ENCODE measurements at places on chromosomes 1 and 21.

- DNase-seq = no peak
Measured at GRCh38 chr21:39362733-39363132, 13.8 kb upstream of the HMGN1 start.

GRCh38 chr1:205656236-205656635 lies 24.1 kb downstream of the SLC45A3 start:
- no peak for DNase-seq

DNA sequence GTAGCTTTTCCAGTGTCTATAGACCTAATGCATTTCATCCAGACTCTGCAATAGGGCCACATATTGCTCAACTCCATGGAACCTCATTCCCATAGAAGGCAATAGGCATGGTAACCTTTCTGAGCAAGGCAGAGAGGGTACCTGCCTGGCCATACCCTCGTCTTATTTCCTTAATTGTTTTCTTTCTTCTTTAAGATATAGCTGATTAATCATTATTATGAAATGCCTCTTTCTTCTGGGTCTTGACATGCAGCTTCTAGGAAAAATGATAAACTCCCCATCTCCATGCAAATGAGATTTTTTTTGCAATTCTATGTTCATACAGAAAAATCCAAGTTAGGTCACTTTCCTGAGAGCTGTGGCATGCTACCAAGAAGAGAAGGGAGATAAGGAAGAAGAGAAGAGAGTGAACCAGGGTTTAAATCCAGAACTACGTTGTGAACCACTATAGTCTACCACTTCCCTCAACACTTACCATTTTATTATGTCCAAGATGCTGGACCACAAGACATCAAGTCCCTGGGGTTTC lies 33.0 kb upstream of the IL20 start:
- DNase-seq = no peak

GRCh38 chr1:95207223-95207935 lies 26.6 kb upstream of the RWDD3 start:
- no peak for DNase-seq

DNA sequence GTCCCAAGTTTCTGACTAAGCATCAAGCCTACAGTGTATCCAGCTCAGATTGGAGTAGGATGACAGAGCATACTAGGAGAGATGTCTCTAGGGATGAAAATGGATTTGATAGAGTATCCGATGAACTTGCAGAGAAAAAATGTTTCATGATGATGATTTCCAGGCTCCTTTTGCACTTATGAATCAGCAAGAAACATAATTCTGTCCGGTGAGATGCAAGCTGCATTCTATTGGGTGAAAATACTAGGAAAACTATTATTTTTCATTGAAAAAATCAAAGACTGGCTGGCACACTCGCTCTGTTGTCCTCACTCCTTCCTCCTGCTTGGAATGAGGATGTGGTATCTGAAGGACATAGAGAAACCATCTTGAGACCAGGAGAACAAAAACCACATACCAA lies 35.4 kb upstream of the RAB3GAP2 start:
- no peak for DNase-seq

- no peak for DNase-seq
Measured at GRCh38 chr1:174217787-174218574, 58.7 kb downstream of the RABGAP1L start.

DNA sequence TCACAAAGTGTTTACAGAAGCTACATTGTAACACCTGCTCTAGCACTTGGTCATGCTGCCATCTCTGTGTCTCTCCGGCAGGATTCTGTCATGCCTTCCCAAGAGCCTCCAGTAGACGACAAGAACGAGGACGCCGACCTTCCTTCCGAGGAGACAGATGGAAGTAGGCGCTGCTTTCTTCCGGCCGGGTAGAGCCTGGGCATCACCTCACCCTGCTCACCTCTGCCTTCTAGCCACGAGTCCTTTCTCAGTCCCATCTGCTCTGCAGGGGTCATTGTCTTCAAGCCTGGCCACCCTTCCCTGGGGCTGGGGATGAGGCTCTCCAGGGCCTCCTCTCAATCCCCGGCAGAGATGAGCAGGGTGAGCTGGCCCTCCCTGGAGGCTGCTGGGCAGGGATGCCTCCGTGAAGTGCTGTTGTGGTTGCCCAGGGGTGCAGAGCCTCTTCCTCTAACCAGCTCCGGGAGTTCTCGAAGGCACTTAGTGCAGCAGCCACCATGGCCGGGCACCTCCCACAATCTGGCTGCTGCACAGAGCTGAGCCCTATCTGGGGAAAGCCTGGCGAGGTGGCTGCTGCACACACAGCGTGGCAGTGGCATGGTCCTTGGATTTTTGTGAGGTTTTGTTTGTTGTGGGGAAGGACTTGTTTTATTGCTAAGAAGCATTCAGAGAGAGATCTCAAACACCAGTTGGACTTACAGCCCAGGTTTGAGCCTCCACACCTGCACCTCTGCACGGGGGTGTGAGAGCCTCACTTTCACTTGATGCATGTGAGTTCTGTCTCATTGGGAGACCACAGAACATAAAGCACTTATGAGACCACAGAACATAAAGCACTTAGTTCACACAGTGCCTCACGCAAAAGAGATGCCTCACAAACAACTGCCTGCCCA lies 48.4 kb downstream of the FAAP20 start:
- DNase-seq = no peak

- no peak for DNase-seq
Measured at GRCh38 chr1:235865565-235866204, 1.0 kb downstream of the LYST start.

DNA sequence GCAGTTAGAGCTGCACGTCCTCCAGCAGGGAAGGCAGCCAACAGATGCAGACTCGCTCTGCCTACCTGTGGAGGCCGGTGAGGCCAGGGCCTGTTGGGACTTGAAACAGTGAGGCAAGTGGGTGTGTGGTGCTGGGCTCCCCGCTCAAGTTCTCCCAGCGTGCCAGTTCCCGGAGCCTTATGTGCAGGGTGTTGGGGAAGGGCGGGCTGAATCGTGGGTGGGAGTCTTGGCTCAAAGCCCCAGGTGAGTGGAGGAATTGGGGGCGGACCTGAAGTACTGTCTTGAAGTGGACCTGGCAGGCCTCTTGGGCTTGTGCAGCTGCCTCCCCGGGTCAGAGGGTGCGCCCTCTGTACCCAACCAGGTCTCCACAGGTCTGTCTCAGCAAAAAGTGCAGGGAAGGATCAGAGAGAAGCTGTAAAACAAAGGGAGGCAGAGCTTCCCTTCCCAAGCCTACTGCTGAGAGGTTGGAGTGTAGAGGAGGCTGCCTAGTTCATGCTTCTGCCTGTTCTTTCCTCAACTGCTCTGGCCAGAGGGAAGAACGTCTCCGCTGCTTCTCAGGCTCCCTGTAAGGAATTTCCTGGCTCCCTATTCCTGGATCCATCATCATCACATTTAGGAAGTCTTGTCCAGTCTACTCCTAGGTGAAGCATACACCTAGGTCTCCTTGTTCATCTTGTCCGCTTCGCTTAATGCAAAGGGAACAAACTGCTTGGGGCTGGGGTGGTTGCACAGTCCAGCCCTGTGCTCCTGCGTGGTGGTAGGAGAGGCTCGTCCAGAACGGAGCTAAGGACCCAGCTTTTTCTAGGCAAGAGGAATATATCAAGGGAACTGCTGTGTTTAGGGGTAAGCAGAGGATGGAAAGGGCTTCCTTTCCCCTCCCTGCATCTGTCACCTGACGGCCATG lies 14.9 kb downstream of the UTP11 start:
- no peak for DNase-seq

DNA sequence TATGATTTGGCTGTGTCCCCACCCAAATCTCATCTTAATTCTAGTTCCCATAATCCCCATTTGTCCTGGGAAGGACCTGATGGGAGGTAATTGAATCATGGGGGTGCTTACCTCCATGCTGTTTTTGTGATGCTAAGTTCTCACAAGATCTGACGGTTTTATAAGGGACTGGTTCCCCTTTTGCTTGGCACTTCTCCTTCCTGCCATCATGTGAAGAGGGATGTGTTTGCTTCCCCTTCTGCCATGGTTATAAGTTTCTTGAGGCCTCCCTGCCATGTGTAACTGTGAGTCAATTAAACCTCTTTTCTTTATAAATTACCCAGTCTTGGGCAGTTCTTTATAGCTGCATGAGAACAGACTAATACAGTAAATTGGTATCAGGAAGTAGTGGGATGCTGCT lies 114.1 kb downstream of the ZNF648 start:
- DNase-seq = no peak
